Activated CD4-positive, alpha-beta T cell treated with anti-CD3 and anti-CD28 coated beads, Interleukin-2, Interleukin-6, amounts not matched to agents 100 ng/mL and 50 ng/mL, durations not matched to agents 16 hours and 8 hours (primary cell): ENCODE measurements at places on chromosomes 1 and 21.

DNA sequence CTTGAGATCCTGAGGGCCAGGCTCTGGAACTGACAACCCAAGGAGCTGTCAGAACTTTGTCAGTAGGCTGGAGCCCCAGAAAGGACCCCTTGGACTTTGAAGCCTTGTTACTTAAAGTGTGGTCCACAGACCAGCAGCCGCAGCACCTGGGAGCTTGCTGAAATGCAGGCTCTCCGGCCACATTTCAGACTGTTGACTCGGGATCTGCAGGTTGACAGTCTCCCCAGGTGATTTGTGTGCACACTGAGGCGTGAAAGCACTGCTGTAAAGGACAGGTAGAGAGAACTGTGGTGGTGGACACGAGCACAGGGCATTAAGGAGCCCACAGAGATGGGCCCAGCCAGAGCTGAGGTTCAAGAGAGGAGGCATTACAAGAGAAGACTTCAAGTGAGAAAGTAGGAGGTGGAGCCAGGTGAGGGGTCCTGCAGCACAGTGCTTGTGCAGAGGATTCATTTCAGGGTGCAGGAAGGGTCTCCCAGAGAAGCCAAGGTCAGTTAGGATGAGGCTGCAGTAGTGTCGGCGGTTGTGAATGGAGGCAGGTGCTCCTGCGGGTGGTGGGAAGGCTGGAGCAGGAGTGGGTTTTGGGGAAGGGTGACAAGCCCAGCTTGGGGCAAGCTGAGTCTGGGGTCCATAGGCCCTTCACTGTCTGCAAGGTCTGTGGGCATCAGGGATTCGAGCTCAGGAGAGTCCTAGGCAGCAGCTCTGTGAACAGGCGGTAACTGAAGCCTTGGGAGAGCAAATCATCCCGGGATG, 4.6 kb downstream of the HYI start:
- no peak for DNase-seq

GRCh38 chr1:209749670-209750323, 6.1 kb upstream of the TRAF3IP3 start:
- peak; percentile 40 for DNase-seq

- no peak for DNase-seq
These were observed 49.3 kb downstream of the SH3GLB1 start for GRCh38 chr1:86753700-86754099.

DNA sequence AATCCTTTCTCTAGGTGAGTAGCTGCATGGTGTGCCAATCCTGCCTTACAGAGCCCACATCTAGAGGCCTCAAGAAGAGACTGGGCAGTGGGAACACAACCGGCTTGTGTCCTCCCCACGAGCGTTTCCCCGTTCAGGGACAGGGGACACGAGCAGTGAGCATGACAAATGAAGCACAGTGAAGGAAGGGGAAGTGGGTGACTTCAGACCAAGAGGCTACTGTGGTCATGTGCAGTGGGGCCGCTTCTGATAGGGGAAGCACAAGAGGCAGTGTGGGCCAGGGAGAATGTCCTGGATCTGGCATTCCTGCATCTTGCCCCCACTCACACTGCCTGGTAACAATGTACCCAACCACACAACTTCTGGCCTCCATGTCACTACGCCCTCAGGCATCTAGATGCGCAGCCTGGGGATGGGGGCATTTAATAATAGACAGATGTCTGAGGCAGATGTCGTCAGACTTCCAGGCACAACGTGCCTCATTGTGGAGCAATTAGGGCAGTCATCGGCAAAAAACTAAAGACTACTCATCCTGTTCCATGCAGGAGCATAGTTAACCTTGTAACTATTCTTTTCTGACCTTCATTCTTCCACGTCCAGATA, 155.6 kb upstream of the NBPF11 start:
- no peak for DNase-seq

DNA sequence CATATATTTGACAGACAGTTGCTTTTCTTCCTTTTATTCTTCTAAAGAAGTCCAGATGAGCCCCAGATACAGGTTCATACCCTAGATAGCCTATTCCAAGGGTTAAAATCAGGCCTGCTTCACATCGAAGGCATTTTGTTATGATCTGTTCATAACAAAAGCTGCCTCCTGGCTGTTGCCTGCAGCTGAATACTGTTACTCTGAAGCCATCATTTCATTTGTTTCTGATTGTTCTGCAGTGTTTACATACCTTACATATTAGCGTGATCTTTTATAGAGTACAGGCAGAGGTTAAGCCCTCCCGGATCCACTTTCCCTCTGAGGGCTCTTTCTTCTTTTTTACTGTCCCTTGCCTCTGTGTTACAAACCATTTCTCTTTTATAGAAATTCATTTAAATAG, 219.0 kb upstream of the HOOK1 start:
- no peak for DNase-seq

DNA sequence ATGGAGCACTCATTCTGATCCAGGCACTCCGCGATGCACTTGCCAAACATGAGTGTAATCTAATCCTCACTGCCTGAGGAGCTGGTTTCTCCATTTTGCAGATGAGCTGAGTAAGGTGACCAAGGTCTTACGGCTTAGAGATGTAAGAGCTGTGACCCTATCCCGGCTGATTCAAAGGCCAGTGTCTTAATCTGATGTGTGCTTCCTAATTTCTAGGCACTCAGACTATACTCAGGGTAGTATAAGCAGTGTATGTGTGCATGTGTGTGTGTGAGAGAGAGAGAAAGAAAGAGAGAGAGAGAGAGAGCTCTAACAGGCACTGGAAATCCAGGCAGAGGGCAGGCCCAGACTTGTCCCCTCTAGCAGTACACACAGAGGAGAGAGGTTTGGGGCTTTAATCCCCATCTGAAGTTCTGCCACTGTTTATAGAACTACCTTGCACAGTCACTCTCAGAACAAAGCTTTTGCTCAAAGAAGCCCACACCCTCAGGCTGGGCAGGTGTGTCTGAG, 188.2 kb downstream of the ZBTB18 start:
- no peak for DNase-seq

GRCh38 chr1:110056285-110056683, 14.2 kb downstream of the ALX3 start:
- DNase-seq, result no peak

DNA sequence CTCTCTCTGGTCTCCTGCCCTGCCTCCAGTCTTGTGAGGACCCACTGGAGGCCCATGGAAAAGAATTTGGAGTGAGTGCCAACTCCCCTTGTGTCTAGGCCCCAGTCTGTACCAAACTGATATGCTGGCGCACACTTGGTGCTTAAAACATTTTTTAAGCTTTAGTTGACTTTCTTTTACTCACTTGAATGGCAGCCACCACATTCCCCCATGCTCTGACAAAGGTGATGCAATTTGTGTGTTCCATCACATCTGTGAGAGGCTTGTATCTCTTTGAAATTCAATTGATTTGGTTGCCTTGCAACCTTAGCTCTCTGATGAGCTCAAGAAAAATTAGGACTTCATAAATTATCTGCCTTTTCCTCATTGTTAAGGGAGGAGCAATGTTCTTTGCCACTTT, 30.5 kb upstream of the WDTC1 start:
- DNase-seq, result no peak

DNA sequence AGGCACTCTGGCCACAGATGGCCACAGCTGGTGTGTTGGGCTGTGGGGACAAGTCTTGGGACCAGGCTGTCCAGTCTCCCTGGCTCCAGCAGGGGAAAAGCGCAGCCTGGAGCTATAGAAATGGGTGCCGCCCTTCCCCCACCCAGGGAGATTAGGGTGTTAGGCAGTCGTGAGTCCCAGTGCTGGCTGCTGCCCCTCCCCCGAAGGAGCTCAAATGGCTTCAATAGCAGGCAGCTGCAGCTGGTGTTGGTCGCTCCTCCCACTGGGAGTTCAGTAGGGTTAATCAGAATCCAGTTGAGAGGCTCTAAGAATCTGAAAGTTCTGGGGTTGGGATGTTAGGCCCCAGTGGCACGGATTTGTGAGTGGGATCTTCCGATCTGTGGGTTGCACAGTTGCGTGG, 595.6 kb upstream of the PKN2 start:
- no peak for DNase-seq

GRCh38 chr1:238279694-238280380, 389.1 kb upstream of the ZP4 start:
- DNase-seq, result no peak
